ENCODE measurements at places on chromosomes 1 and 21.

DNA sequence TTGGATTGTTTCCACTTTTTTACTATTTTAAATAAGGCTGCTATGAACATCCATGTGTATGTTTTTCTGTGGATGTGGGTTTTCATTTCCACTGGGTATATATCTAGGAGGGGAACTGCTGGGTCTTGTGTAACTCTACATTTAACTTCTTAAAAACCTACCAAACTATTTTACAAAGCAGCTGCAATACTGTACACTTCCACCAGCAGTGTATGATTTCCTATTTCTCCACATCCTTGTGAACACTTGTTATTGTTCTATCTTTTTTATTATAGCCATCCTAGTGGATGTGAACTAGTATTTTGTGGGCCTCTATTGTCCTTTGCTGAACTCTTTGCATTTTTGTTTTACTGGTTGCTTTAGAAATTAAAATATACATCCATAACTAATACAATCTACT is 33.4 kb downstream of the DIPK1A start:
- no peak for DNase-seq

GRCh38 chr1:76727520-76727919 is 139.8 kb upstream of the ST6GALNAC5 start:
- DNase-seq = no peak

DNA sequence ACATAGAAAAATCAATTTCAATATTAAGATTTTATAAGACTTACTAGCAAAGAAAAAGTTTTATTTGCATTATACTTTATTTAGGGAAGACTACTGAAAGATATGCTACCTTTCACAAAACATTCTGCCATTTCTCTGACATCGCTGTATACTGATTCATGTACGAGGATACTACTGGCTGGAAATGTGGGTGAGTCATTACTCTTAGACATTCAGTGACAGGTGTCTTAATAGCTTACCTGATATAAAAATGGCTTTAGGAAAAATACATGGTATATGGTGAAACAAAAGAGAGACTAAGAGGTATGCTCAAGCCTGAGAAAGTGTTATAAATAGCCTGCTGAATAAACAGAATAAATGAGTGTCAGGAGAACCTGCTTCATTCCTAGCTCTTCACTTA is 73.0 kb upstream of the EXO1 start:
- DNase-seq = no peak

DNA sequence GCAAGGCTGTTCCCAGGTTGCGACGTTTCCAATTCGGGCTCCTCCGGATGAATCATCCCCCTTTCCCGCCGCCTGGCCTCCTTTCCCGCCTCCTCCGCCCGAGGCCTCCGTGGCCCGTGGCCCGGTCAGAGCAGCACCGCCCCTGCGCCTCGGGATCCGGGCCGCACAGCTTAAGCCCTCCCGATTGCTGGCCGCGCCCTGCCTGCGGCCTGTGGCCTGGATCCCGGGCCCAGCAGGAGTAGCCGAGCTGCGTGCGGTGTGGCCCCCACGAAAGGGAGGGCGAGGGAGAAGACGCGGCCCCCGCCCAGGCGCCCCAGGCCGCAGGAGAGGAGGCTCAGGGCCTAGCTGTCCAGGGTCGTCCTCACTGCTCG is 1.0 kb downstream of the TMEM200B start:
- DNase-seq = peak; percentile 50

Data from lower lobe of right lung (tissue), 2 donors.